Activated CD8-positive, alpha-beta memory T cell treated with anti-CD3 and anti-CD28 coated beads, Interleukin-2, amount 50 U/mL, for 4 hours (primary cell): ENCODE measurements at places on chromosomes 2 and 18.

DNA sequence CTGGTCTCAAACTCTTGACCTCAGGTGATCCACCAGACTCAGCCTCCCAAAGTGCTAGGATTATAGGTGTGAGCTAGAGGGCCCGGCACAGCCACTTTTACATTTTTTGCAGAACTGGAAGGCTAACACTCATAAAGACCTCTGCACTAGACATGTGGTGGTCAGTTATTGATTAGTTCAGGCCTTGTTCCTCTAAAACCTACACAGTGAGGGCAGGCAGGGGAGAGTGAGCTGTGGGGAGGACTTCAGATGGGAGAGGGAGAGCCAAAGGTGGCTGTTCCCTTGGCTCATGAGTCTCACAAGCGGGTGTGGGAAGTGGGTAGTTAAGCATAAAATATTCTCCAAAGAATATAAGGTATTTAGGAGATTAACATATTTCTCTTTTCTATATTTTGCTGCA, 29.3 kb upstream of the ACYP2 start:
- no peak for DNase-seq

- DNase-seq, result no peak
These were observed 175.3 kb downstream of the INHBB start for GRCh38 chr2:120520929-120521912.

GRCh38 chr18:63433334-63433866, 11.1 kb upstream of the VPS4B start:
- no peak for DNase-seq

GRCh38 chr2:215677481-215677880, 241.6 kb upstream of the FN1 start:
- no peak for DNase-seq

DNA sequence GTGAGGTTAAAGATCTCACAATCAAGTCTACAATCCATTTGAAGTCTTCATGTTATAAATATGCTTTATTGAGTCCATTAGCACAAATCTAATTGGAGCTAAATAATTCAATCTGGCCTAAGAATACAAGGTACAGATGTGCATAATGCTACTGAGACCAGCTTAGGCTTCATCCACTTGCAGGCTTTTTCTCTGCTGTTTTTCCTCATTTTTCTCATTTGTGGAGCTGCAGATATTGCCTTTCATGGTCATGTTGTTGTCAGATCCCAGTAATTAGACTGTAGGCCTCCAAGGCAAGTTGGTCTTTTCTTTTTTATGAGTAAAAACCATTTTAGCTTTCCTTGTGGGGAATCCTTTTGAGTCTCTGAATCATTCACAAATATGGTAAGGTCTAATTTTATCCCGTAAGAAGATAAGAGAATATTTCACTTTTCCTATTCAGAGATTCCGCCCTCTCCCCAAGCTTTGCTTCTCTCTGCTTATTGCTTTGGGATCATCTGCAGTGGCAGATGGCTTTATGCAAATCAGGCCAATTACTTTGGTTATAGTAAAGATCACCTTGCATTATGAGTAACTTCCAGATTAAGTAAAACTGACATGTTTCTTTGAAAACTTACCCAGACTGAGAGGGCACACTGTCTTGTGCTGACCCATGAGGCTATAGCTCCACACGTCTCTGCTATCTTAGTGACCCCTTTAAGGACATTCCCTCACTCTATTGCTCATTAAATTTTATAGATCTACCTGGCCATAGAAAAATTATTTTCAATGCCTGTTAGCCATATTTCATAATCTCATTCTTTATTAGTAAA, 80.9 kb downstream of the MGAT5 start:
- no peak for DNase-seq

DNA sequence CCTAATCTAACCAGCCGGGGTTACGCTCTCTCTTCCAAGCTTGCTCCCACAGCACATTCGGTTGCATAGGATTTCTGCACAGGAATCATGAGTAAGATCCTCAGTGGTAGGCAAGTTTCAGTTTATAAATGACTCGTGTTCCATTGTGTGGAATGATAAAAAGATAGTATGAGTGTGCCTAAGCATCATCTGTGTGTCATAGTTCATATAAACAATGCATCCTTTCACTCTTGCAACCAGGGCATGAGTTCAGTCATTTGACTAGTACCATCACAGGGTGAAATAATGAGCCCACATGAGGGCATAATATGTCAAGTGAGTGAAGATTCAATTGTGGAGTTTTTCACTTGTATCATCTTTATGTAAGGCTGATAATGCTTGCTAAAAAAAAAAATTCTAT, 417.1 kb upstream of the CDH2 start:
- no peak for DNase-seq

- DNase-seq, result no peak
These were observed 122.4 kb downstream of the NDUFA10 start for GRCh38 chr2:239902749-239903201.

- DNase-seq, result no peak
These were observed 39.1 kb downstream of the ROCK2 start for GRCh38 chr2:11305338-11305737.

- DNase-seq, result no peak
These were observed 10.9 kb downstream of the SERPINB12 start for GRCh38 chr18:63553081-63553480.

DNA sequence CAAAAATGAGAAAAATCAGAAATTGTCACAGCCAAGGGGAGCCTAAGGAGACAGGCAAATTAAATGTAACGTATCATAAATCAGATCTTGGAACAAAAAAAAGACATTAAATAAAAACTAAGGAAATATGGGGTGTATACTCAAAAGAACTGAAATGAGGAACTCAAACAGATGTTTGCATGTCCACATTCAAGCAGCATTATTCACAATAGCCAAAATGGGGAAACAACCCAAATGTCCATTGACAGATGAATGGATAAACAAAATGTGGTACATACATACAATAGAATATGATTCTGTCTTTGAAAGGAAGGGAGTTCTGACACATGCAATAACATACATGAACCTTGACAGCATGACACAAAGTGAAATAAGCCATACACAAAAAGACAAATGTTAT, 155.8 kb upstream of the KLF7 start:
- no peak for DNase-seq
